ENCODE measurements at places on chromosomes 6 and 20.

DNA sequence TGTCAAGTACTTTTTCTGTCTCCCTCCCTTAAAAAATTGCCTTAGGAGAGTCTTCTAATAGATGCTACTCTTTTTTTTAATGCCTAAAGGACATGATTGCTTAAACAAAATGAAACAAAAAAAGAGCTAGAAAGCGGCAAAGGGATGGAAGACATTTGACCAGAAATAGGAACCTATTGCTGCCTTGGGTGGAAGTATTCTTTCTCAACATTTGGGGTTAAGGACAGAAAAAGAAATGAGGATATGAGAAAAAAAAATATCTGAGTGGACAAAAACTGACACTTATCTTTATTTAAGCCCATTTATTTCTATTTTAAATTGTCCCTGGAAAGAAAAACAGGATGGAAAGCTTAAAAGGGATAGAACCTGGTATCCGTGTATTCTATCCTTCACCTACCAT is 664.9 kb upstream of the CITED2 start:
- DNase-seq: no peak

DNA sequence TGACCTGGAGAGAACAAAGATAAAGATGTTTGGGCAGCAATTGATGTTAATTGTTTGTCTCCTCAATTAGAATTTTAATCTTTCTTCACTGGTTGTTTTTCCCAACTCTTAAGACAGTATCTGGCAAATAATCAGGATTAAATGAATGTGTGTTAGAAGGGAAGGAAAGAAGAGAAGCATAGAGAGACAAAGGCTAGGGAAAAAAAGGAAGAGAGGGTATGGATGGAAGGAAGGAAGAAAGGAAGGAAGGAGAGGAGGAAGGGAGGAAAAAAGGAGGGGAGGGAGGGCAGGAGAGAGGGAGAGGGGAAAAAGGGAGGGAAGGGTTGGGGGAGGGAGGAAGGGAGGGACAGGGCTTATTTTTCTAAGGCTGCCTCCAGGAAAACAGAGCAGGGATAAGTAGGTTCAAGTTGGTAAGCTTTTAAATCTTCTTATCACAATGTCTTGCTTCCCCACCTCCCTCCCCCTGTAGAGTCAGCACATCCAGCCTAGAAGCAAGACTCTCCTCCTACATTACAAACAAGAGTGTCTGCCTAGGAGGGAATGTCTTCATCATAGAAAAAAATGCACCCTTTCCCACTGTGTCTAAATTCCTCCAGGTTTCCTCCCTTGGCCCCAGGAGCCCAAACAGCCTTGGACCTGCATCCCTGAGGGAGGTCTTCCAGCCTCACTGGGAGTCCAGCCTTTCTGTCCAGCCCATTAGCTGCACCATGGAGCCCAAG is 447.8 kb upstream of the JARID2 start:
- DNase-seq: no peak

DNA sequence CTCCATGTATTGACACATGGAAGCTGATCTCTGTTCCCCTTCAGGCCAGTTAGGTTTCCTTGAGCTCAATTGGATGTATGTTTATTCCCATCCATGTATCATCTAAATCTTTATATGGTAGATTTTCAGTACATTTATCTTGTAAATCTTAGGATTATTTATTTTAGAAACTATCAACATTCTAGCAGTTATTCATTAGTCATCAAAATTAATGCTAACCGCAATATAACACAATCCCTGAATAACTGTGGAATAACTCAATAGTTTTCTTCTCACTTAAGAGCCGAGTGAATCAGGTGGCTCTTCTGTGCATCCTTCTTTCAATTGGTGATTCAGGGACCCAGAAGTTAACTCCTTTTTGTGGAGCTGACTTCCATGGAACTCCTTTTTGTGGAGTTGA is 15.5 kb upstream of the TBX18 start:
- no peak for DNase-seq

GRCh38 chr6:18110162-18110561 is 12.3 kb downstream of the NHLRC1 start:
- DNase-seq: no peak

DNA sequence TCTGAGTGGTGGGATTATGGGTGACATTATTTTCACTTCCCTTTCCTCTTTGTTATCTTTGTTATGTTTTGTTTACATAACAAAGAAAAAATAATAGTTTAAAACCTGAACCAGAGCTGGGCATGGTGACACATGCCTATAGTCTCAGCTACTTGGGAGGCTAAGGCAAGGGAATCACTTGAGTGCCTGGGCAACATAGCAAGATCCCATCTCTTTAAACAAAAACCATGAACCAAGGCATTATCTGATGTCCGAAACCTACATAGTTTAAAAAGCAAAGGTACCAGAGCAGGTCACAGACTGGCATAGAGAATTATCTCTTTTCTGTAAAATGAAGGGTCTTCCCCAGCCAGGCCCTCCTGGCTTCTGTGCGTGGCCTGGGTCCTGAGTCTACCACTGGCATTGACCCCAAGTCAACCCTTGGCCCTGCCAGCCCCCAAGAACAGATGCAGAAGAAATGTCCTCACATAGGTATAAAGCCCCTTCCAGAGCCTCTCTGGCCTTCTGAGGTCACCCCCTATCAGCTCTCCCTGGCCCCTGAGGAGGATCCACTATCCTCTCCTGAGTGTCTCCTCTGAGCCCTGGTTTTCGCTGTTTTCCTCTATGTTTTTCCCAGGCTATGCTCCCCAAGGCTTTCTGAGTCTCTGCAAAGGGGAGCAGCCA is 81.3 kb downstream of the TRERF1 start:
- no peak for DNase-seq

GRCh38 chr6:128400875-128401274 is 119.5 kb downstream of the PTPRK start:
- DNase-seq: no peak

DNA sequence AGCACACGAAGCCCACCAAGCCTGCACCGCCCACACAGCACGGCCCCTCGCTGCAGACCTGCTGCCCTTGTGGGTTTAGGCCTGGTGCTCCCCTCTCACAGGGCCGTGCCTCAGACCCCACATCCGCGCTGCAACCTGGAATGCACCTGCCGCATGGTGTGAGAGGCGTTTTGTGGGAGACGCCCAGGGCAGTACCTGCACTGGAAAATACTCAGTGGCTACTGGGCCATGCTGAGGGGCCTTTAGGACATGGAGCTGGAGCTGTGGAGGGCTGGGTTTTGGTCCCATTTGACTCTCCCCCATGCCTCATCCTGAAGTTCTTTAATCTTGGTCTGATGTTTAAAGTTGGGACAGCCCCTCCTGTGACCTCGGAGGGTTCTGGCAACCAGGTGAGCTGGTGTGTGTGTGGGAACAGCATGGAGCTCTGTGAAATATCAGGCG is 116.3 kb downstream of the ERMARD start:
- no peak for DNase-seq
